ENCODE measurements at places on chromosomes 11 and 22.

DNA sequence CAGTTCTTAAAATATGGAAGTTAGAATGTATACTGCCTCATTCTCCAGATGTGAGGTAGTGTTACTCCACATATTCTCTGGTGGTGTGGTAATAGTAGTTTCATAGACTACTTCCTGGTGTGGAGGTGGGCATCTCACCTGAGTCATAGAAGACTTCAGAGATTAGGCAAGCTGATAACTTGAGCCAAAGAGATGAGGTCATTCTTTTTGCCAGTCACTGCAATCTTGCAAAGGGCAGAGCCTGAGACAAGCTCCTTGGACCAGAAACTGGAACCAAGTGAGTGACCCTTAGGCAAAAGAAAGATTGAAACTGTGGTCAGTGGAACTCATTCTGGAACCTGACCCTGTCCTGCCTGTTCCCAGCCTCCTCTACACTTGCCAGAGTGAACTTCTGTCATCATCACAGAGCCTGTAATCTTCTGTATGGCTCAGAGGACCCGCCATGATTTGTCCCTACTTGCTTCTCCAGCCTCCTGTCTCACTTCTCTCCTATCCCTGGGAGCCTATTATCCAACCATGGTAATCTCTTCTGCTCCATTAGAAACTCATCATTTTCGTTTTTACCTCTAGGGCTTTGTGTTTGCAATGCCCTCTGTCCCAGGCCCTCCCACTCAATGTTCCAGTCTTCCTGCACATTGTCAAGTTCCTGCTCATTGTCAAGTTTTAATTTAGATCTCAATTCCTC lies 10.6 kb upstream of the CCDC83 start:
- DNase-seq: no peak

DNA sequence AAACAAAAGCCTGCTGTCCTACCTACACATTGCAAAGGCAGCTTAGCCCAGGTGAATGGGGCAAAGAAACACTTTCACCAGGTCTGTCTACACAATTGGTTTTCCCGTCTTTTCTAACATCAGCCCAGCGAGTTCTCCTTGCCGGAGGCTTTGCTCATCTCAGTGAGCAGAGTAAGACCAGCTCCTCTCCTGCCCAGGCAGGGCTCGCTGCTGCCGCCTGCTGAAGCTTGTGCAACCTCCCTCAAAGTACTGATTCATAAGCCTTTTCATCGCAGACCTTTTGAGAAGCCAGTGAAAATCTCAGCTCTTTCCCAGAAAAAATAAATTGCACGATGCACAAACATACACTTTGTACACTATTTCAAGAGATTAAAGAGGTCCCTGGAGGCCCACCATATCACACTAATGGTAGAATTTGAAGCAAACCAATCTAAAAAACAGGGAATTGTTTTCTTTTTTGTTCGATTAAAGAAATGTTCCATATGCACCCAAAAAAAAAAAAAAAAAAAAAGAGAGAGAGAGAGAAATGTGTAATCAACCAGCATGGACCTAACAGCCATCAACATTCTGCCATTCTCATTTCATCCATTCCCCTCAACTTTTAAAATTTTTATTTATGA lies 328.1 kb upstream of the MPPED2 start:
- peak; percentile 73 for DNase-seq

- no peak for DNase-seq
Measured at GRCh38 chr22:41818011-41818410, 14.9 kb upstream of the SREBF2 start.

GRCh38 chr11:130112071-130112830 lies 42.6 kb downstream of the APLP2 start:
- no peak for DNase-seq

DNA sequence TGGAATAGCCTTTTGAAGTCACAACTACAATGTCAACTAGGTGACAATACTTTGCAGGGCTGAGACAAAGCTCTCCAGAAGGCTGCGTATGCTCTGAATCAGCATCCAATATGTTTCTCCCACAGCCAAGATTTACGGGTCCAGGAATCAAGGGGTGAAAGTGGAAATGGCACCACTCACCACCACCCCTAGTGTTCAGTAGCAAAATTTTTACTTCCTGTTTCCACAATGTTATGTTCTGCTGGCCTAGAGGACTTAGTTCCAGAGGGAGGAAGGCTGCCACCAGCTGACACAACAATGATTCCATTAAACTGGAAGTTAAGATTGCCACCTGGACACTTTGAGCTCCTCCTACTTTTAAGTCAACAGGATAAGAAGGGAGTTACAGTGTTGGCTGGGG lies 68.5 kb upstream of the MPEG1 start:
- no peak for DNase-seq

DNA sequence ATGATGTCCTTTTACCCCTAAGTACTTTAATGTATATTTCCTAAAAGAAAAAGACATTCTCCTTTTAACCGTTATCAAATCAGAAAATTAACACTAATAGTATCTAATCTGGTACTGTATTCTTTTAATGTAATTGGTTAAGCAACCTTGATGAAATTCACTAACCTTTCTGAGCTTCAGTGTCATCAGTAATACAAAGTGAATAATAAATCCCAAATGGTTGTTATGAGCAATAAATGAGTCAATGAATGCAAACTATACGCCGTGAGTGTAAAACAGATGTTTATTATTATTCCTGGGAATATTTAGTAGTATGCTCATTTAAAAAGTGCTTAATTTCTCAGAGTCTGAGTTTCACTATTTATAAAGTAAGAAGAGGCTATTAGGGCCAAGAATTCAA lies 21.5 kb downstream of the UEVLD start:
- no peak for DNase-seq

GRCh38 chr11:111777094-111778046 lies 11.2 kb upstream of the PPP2R1B start:
- DNase-seq: peak; percentile 86

Data from umbilical cord (tissue), 2 donors.